ENCODE measurements at places on chromosomes 2 and 18.

DNA sequence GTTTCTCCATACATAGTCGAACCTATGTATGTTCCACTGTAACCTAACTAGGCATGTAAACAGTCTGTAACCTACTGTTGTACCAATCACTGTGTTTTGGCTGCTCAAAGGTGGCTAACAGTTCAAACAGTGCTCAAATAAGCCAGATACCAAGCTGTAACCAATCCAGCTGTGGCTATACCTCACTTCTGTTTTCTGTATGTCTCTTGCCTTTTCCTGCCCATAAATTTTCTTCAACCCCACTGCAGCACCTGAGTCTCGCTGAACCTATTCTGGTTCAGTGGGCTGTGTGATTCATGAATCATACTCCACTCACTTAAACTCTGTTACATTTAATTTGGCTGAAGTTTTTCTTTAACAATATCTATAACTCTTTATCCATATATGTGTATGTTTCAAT is 340.7 kb downstream of the LPIN1 start:
- no peak for DNase-seq

GRCh38 chr2:99735753-99736152 is 245.9 kb upstream of the REV1 start:
- no peak for DNase-seq

DNA sequence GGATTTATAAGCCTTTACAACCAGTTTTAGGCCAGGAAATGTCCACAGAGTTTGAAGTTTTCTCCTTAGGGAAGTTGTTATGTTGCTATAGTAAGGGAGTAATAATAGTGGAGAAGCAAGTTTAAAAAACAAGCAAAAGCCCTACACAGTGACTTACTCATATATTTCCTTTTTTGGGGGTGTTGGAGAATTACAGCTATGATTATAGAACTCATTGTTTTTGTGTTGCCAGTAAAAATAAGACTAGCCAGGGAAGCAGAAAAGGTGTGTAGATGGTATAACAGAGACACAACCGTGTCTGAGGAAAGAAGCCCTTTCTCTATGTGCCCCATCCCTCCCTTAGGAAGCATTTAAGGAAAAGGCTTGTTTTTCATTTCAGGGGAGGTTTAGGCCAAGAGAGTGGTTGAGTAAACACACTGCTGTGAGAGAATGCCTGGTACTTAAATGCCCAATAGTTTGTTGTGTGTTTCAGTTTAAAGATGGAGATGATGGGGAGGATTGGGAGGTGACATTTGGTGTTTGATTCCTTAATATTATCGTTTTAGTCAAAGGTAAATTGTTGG is 2.3 kb downstream of the VAPA start:
- no peak for DNase-seq

DNA sequence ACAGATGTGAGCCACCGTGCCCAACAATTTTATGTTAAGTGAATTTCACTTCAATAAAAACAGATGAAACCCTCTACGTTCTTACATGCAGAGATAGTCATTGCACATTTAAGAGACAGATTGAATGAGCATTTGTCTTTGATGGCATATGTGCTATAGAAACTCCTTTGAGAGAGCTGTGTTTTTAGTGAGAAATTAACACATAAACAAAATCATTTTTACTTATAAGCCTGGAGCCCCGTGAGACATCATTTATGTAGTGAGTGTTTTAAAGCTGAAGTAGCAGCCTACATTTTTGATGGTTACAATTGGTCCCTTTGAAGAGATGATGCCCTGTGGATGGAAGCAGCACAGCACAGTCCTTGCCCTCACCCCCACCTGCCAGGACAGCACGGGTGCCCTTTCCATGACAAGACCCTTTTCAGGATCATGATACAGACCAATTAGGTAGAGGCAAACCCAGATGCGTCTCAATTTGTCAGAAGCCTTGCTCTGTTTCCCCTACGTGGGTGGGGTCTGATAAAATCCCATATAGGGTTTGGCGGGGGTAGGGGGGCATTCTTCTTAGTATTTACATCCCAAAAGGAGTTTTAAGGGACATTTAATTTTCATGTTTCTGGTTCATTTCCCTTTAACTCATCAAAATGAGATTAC is 237.1 kb downstream of the BCL2 start:
- DNase-seq: no peak

- no peak for DNase-seq
These were observed 4.0 kb downstream of the TMEM17 start for GRCh38 chr2:62501794-62502500.

- no peak for DNase-seq
These were observed 111.7 kb upstream of the TNP1 start for GRCh38 chr2:216971593-216971992.

GRCh38 chr2:63844616-63845015 is 2.9 kb downstream of the UGP2 start:
- DNase-seq: no peak

DNA sequence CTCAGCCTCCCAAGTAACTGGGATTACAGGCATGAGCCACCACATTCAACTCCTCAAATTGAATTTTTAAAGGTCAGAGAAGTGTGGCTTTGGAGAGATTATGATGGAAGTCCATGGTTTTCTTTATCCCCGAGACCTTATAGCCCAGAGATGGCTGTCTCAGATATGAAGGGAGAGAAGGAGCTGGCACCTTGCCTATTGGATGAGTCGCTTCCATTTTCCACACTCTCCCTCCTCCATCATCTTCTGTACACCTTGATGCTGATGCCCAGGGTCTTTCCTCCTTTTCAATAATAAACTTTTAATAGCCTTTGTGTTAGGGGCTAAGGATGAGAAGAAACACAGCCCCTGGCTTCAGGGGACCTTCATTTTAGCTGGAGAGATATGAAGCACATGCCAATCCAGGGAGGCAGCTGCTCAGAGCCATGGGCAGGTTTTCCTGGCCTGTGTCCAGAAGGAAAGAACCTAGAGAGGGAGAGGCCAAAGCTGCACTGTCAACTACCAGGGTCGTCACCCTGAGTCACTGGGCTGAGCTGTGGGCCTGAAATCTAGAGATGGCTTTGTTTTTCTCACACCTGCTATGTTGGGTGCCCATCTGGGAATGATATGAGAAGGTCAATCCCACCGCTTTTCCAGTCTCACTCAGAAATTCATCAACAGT is 146.0 kb upstream of the SERTAD2 start:
- DNase-seq: no peak
